Stimulated activated CD4-positive, alpha-beta T cell treated with anti-CD3 and anti-CD28 coated beads, Interleukin-4, amount 100 ng/mL, for 1 hour (primary cell): ENCODE measurements at places on chromosomes 6 and 20.

- no peak for DNase-seq
Observed at GRCh38 chr20:43789593-43789992, 62.8 kb upstream of the GTSF1L start.

- no peak for DNase-seq
Observed at GRCh38 chr6:110786696-110787095, 28.6 kb downstream of the CDK19 start.

DNA sequence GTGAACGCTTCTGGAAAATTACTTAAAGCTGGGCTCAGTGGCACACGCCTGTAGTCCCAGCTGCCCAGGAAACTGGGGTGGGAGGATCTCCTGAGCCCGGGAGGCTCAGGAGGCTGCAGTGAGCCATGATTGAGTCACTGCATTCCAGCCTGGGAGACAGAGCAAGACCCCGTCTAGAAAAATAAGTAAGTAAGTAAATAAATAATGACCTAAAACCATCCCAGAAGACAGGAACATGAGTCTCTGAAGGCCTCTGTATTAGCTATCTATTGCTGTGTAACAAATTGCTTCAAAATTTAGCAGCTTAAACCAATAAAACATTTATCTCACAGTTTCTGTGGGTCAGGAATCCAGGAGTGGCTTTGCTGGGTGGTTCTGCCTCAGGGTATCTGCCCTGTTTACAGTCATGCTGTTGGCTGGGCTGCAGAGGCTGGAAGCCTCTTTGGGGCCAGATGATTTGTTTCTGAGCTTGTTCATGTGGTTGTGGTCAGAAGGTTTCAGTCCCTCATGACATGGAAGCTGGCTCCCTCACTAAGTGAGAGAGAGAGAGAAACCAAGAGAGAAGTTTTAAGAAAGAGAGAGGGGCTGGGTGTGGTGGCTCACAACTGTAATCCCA lies 48.4 kb upstream of the NCOA3 start:
- DNase-seq = peak; percentile 9

DNA sequence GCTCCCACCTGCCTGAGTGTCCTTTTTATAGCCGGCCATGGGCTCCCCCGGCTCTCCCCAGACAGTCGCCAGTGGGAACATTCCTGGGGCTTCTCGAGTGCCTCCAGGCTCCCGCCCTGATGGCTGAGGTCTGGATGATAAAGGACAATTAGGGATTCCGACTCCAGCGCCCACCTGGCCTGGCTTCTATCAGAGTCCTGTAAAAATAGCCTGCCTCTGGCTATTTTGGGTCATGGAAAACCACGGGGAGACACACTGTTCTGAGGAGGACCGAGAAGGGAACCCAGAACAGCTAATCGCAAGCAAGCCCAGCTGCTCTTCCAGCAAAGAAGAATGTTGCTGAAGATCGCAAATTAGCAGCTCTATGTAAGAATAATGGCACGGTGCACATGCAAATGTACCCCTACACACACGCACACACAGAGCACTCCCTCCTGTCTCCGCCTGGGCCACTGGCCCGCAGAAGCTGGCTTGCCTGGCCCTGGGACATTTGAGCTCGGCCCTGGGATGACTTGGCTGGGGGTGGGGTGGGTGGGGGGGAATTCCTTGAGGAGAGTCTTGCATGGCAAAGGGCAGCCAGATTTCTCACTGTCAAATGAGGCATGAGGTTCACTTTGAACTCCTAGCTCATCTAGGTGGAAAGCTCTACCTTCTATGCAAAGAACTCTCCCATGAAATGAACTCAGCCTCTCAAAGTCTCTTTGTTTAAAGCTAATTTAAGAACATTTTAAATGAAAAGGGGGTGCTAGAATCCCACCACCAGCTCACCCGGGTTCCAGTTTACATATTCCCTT lies 55.3 kb downstream of the CTCFL start:
- DNase-seq = no peak

GRCh38 chr6:4797587-4797986 lies 21.4 kb downstream of the CDYL start:
- DNase-seq = no peak

DNA sequence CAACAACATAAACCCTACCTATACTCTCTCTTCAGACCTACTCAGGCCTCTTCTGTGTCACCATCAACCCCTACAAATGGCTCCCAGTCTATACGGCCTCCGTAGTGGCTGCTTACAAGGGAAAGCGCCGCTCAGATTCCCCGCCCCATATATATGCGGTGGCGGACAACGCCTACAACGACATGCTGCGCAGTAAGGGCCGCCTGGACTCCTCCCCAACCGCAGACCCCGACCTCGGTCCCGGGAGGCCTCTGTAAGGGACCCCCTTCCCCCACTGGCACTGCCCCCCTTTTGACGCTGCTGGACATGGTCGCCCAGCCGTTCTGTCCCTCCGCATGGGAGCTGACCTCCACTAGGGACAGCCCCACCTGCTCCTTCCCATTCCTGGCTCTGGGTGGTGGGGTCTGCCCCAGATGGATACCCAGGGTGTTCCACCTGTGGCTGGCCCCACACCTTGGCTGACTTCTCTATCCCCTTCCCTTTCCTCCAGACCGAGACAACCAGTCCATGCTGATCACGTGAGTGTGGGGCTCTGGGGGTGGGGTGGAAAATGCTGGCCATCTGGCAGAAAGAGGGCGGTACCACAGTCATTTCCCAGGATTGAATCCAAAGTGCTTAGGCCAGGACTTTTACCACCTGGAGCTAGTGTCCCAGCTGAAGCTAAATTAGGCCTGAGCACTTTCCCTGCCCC lies 25.0 kb downstream of the MYH7B start:
- no peak for DNase-seq

DNA sequence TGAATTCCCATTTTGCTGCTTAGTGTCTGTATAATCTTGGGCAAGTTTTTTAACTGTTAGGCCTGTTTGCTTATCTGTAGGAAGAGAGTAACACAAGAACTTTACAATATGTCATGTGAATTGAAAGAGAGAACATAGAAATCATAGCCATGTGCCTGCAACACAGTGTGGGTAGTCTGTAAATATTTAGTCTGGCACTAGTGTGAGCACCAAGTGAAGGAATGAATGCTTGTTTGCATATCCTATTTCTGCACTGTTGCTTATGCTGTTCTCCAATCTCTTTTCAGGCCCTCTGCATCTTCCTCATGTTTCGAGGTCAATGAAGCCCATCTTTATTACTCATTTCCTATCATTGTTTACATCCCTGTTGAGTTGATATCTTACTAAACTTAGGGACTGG lies 49.2 kb downstream of the CBFA2T2 start:
- no peak for DNase-seq

DNA sequence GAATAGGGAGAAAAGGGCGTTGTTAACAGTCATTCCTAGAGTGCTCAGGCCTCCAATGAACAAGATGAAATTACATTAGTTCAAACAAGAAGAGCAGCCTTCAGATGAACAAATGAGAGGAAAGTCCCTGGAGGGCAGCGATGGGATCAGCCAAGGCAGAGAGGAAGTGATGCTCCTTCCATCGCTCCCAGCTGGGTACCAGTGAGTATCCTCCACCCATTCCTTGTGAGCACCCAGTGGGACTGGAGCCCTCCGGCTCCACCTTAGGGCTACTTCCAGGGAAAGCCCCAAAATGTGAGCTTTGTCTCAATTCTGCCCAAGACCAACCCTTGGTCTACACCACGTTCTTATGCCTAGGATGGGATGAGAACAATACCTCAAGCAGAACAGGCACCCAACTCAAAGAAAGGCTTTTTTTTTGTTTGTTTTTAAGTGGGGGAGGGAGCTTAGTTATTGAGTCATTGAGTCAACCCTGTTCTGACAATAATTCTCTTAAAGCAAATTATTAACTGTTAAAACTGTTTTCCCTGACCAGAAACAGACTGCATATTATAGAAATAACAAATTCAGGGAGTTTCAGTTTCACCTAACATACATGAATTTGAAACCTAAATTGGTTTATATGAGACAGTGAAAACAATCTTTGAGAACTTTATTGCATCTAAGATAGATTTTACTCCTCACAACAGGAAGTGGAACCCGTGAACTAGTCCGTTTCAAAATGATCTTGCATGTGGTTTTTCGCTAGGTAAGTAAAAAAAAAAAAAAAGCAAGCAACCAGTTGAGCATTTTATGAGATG lies 106.9 kb downstream of the IPCEF1 start:
- DNase-seq = no peak

- DNase-seq = no peak
Observed at GRCh38 chr6:110537208-110538123, 61.1 kb upstream of the SLC22A16 start.

DNA sequence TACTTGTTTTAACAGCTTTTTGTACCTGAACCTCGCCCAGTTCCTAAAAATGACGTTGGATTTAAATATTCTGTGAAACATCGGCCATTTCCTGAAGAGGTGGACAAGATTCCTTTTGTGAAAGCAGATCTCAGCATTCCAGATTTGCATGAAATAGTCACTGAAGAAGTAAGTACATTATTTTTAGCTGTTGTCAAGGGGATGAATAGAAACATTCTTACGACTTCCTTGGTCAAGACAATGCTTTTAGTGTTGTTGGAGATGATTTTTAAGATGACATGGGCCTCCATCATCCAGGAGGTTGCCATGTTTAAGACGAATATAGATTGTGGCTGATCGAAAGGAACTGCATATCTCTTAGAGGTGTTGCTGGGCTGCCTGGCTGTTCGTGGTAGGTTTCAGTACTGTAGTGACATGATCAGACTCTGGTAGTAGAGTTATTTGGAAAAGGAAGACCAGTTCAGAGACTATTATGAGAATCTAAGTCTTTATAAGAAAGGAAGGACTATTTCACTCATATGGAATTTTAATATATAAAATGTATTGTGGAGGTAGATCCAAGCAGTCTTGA lies 29.9 kb upstream of the ADIG start:
- DNase-seq = no peak

DNA sequence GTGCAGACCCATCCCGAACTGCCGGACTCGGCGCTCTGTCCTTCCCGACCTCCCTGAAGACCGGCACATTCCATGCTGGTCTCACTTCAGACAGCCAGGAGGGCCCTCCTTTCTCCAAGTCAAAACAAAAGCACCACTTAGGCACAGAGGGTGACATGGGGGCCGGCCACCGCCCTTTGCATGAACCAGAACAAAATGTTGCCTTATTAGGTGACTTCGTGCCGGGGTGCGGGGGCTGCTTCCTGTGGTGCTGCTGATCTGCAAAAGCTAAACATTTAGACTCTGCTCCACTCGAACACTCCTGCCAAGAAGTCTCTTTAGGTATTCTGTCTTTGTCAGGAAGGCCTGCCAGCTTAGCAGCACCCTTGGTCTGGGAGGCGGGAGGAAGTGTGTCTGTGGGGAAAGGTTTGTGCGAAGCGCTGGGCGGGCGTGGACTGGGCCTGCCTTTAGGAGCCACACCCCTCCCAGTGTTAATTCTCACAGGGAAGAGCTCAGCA lies 133.8 kb downstream of the SMOC2 start:
- DNase-seq = no peak

GRCh38 chr6:90401933-90402830 lies 105.5 kb upstream of the BACH2 start:
- no peak for DNase-seq

GRCh38 chr6:95240514-95240913 lies 336.8 kb upstream of the MANEA start:
- no peak for DNase-seq

DNA sequence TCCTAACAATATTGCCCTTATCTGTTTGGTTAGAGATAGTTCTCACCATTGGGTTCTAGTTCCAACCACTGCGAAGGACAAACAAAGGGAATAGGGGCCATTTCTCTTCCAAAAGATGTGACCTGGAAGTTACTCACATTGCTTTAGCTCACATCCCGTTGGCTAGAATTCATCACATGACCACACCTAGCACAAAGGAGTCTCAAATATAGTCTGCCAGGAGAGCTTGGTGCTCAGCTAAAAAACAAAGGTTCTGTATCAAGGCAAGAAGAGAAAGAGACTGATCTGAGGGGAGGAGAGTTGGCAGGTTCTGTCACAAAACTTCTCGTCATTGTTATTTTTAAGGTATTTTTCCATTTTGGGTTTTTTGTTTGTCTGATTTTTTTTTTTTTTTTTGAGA lies 69.8 kb upstream of the GNRH2 start:
- no peak for DNase-seq

DNA sequence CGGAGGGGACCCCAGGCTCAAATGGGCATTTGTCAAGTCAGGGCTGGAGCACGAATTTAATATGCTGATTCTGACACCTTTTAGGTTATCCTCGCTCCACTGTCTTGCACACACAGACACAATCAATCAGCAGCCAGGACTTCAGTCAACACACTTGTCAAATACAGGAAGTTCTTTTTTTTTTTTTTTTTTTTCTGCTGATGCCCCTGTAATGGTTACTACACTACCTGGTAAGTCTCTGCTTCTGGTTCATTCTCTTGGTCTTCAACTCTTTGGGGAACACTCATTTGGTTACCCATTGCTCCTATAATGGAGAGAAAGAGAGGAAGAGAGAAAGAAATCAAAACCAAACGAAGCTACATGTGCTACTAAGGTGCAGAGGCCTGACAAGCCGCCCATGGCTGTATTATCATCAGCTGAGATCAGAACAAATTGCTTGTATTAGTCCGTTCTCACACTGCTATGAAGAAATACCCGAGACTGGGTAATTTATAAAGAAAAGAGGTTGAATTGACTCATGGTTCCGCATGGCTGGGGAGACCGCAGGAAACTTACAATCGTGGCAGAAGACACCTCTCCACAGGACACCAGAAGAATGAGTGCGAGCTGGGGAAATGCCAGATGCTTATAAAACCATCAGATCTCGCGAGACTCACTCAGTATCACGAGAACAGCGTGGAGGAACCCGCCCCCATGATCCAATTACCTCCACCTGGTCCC lies 11.8 kb downstream of the BCAS1 start:
- DNase-seq = no peak

- DNase-seq = peak; percentile 13
Observed at GRCh38 chr6:32945108-32945760, 4.4 kb upstream of the HLA-DMB start.

GRCh38 chr6:21594416-21595281 lies 1.1 kb downstream of the SOX4 start:
- DNase-seq = peak; percentile 40

- DNase-seq = peak; percentile 56
Observed at GRCh38 chr6:73652637-73653570, 888 bp downstream of the SLC17A5 start.

DNA sequence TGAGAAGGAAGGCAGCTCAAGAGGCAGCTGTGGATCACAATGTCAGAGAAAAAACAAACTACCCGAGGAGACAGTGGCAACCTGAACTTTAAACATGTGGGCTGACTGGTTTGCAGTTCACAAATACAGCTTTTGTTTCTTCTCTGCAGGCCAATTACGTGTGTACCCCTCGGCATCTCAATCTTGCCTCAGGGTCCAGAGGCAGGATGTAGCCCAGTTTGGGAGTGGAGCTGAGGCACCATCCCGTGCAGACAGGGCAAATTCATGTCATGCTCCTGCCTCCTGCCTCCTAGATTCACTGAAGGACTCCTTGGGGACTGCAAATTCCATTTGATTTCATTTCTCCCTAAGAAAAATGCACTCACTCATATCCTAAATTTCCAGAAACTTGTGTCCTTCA lies 94.2 kb upstream of the KCNK16 start:
- DNase-seq = no peak

- no peak for DNase-seq
Observed at GRCh38 chr20:54469952-54470351, 5.4 kb upstream of the DOK5 start.
